Activated naive CD4-positive, alpha-beta T cell treated with anti-CD3 and anti-CD28 coated beads, Interleukin-2, amount 10 ng/mL, durations not matched to agents 7 days and 5 days (primary cell): ENCODE measurements at places on chromosomes 12 and 14.
A peak's percentile ranks its signal among the peaks of the same experiment; 100 is the strongest.

DNA sequence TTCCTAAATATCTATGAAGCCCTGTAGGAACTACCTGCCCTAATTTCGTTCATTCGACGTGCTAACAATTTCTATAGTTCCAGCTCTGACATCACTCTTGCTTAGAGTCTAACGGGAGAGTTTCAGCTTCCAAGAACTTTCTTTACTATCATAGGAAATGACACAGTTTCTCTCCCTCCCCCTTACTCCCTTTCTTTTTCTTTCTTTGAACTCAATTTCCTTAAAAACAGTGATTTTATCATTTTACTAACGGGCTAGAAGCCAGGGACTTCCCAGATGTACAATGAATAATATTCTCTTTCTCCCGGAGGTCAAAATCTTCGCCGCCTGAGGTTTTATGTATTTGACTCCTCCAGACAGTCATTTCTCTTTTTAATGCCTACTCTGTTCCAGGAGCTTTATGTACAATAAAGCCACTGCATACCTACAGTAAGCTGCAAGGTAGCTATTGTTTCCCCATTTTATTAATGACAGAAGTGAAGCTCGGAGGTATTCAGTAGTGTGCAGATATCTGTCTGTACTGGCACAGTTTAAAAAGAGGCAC, 15.7 kb downstream of the SMCO2 start:
- no peak overlapping the region for H3K4me3 ChIP-seq
- H3K27ac ChIP-seq: peak overlapping the region; percentile 31
- peaks cover 66% of the 10 kb centered on the region for H3K4me1 ChIP-seq
- no peak for DNase-seq
- peaks cover 18% of the 10 kb centered on the region for H3K36me3 ChIP-seq

DNA sequence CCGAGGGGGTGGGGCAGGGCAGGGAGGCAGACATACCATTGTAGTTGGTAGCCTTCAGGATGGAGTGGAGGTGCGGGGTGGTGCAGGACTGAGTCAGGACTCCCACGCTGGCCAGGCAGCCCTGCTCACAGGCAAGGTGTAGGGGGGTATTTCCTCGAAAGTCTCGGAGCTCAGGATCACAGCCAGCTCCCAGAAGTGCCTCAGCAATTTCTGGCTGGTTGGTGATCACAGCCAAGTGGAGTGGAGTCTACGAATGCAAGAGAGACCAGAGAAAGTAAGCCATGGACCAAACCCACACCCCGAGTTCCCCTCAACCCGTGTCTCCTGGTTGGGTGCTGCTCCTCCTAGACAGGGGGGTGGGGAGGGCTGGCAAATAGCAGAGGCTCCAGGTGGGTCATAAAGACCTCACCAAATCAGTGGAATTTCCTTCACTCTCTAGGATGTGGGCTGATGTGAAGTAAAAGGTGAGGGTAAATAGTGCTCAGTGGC, 1.4 kb downstream of the NFKBIA start:
- H3K36me3 ChIP-seq: peaks cover 45% of the 10 kb centered on the region
- H3K27ac ChIP-seq: peak overlapping the region; percentile 95
- H3K4me3 ChIP-seq: peak overlapping the region; percentile 88
- peaks cover 61% of the 10 kb centered on the region for H3K4me1 ChIP-seq

DNA sequence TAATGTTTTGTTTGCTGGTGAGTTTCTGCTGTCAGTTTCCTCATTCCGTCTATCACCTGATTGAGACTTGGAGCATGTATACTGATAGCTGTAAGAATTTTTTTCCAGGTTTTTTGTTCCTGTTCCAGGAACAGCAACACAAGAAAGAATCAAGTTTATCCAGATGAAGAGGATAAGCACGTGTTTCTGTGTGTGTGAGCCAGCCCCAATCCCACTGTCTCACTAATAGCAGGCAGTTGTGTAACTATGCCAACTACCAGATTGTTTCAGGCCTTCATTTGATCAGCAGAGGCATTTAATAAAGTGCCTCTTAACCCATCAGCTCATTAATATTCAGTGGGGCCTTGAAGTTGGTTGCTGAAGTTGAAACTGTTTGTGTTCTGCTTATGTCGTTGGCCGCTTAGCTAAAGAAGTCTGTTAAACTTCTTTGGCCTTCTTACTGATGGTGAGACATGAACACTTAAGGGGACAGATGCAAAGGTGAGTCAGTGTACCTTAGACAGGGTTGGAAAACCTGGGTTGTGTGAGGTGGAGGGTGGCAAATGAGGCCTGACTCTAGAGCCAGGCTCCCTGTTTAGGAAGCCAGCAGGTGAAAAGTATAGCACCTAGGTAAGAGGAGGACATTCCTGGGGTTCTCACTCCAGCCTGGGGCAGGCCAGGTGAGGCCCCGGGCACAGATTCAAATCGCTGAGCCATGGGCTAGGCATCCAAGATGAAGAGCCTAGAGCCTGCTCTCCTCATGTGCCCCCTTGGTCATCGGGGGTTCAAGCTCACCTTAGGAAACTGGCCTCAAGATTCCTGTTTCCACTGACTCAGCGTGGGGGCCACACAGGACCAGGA, 3.7 kb downstream of the ANKRD13A start:
- peak overlapping the region; percentile 35 for H3K27ac ChIP-seq
- no peak for DNase-seq
- peaks cover 33% of the 10 kb centered on the region for H3K36me3 ChIP-seq
- H3K4me3 ChIP-seq: no peak overlapping the region
- H3K4me1 ChIP-seq: peaks cover 73% of the 10 kb centered on the region

DNA sequence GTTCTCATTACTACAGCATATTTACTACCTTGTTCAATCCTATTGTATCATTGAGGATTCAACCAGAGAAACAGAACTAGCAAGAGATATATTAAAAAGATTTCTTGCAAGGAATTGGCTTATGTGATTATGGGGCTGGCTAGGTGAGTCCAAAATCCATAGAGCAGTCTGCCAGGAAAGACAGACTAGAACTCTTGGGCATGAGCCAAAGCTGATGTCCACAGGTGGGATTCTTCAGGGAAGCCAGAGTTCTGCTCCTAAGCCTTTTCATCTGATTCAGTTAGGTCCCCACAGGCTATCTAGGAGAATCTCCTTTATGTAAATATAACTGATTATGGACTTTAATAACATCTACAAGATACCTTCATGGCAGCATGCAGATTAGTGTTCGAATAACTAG, 26.0 kb downstream of the PELI2 start:
- H3K27ac ChIP-seq: no peak overlapping the region
- DNase-seq: no peak

DNA sequence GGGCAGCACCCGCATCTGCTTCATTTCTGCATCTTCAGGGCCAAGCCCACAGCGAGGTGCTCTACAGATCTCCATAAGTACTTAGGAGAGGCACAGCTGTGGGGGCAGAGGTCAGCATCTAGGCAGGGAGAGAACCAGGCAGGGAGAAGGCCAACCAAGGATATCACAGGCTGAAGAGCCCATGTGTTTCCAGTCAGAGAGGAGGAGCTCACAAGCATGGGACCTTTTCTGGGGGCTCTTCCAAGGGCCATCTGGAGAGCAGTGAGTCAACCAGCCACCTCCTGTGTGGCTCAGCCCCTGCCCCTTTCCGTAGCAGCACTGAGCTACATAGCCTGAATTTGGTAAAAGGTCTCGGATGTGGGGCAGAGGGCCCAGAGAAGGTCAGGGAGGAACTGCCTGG, 78.5 kb downstream of the ARL6IP4 start:
- H3K27ac ChIP-seq: no peak overlapping the region
- H3K4me1 ChIP-seq: peaks cover 8% of the 10 kb centered on the region
- H3K36me3 ChIP-seq: no peaks in the 10 kb centered on the region
